ENCODE measurements at places on chromosomes 16 and 17. TPM values are rescaled to one million over a fixed set of nuclear protein-coding genes. Genes with fewer than 3 reads are reported as not detected.

PROCA1 gene
- 2.8 TPM for total RNA-seq

CTRB1 gene
- total RNA-seq, result not detected

CACNG1 gene
- not detected for total RNA-seq

NOG gene
- total RNA-seq, result 6.8 TPM

UTP18 gene
- 53.5 TPM for total RNA-seq

ABCA9 gene
- not detected for total RNA-seq

SLC13A2 gene
- not detected for total RNA-seq

KRT39 gene
- total RNA-seq, result not detected

TNFRSF13B gene
- total RNA-seq, result not detected

GP2 gene
- not detected for total RNA-seq

SLC9A5 gene
- 2.1 TPM for total RNA-seq

Data from CD8-positive, alpha-beta T cell (primary cell).